ENCODE measurements at places on chromosomes 6 and 20. TPM values are rescaled to one million over a fixed set of nuclear protein-coding genes. Genes with fewer than 3 reads are reported as not detected.

JPH2 gene
- 85.2 TPM for polyA plus RNA-seq

MPIG6B gene
- 0.49 TPM for polyA plus RNA-seq

DNA sequence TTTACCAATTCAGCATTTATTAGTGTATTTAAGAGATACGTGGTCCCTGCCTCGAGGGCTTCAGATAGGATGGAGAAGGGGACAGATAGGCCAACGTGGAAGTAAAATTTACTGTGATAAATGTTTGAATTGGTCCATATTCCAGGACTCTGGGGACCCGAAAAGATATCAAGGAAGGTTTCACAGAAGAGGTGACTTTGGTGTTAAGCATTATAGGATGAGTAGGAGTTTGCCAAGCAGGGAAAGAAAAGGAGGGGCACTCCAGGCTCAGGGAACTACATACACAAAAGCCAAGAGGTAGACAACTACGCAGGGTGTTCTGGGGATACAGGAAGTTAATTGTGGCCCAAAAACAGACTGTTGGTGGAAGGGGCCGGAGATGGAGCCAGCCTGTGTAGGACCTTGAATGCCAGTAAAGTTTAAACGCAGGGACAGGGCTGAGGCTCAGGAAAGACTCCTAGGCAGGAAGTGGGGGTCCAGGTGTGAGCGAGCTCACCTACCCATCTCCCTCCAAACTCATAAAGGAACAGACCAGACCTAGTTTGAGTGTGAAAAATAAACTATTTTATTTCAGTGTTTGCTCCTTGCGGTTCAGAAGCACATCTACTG lies 37.0 kb downstream of the TGM2 start:
- no peak for DNase-seq

GRCh38 chr6:41497994-41498393 lies 48.2 kb upstream of the FOXP4 start:
- DNase-seq: no peak

SHLD1 gene
- 6.5 TPM for polyA plus RNA-seq

DNA sequence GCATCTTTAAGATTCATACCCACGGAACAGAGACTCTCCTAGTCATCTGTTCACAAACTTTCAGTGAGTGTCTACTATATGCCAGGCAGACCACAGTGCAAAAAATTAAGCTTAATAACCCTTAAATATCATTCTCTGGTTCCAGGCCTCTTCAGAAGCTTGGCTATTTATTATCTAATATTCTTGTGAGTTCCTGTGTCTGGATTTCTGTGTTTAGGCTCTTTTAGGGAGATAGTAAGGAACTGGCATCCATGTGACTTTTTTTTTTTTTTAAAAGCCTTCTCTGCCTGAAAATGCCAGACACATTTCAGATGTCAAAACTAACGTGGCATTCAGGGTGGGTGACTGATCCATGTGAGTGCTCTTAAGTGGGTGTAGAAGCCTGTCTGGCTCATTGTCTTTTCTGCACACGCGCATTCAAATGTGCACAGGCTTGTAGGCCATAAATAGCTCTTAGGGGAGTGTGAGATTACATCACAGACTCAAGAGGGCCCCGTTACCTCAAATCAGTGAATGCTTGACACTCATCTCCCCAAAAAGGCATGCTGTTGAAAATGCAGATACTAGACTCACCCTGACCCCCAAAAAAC lies 141.9 kb downstream of the GMPR start:
- DNase-seq: no peak

HLA-DPB1 gene
- polyA plus RNA-seq: 14.9 TPM

SFTA2 gene
- polyA plus RNA-seq: not detected

DNA sequence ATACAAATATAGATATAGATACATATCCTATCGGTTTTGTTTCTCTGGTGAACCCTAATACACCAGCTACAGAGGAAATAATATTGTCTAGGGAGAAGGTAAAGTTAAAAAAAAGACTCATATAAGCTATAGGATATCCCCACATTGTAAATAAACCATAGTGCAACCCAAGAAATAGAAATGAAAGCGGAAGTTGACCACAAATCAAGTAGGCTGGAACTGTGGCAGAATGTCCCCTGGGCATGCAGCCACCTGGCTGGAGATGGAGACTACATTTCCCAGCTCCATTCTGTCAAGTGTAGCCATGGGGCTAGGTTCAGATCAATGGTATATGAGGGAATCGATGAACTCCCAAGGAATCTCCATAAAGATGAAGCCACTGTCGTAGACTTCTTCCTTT lies 70.1 kb upstream of the RPS6KA2 start:
- no peak for DNase-seq

- DNase-seq: peak; percentile 40
Measured at GRCh38 chr6:140070846-140071473, 696.5 kb upstream of the CITED2 start.

GRCh38 chr6:11971154-11971553 lies 41.0 kb upstream of the HIVEP1 start:
- no peak for DNase-seq

- no peak for DNase-seq
Measured at GRCh38 chr20:35575958-35576357, 34.1 kb downstream of the ERGIC3 start.

DNA sequence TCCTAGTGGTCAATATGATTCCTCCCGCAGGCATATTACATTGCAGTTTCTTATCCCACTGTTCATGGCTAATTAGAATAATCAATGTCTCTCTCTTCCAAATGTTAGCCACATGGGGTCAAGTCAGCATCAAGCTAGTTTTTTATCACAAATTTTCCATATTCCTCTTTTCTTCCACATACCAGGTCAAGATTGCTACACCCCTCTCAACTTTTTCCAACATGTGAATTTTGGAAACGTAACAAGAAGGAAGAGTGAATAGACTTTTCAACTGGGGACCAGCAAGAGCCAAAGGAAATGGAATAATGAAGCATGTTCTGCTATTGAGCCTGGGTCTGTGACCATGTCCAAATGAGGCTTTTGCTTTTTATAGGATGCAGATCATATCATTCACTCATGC lies 65.1 kb downstream of the SOD2 start:
- DNase-seq: peak; percentile 65

C20orf202 gene
- polyA plus RNA-seq: 0.55 TPM

SIRPB1 gene
- 3.0 TPM for polyA plus RNA-seq

- DNase-seq: no peak
Measured at GRCh38 chr20:19964289-19965265, 52.6 kb upstream of the NAA20 start.

RIPOR3 gene
- 10.5 TPM for polyA plus RNA-seq

DNA sequence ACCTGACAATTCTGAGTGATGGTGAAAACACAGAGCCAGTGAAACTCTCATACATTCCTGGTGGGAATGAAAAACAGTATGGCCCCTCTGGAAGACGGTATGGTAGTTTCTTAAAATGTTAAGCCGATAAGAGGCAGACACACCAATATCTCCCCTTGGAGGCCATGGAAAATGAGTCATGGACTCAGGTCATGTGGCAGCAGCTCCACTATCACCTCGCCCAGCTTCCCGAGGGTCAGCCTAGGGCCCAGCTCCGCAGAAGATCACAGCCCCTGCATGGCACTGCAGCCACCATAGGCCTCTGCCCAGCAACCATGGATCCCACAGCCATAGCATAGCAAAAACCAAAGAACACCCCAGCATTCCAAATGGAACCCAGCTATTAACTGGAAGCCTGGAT lies 21.4 kb downstream of the BPIFA1 start:
- no peak for DNase-seq

GSTA1 gene
- polyA plus RNA-seq: not detected

MTRF1L gene
- polyA plus RNA-seq: 25.0 TPM

GRCh38 chr6:141097471-141097870 lies 1035.3 kb upstream of the GJE1 start:
- no peak for DNase-seq

DNA sequence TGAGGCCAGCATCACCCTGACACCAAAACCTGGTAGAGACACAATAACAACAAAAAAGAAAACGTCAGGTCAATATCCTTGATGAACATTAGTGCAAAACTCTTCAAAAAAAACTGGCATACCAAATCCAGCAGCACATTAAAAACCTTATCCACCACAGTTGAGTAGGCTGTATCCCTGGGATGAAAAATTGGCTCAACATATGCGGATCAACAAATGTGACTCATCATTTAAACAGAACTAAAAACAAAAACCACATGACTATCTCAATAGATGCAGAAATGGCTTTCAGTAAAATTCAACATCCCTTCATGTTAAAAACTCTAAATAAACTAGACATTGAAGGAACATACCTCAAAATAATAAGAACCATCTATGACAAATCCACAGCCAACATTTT lies 59.6 kb upstream of the PHIP start:
- no peak for DNase-seq

IP6K3 gene
- polyA plus RNA-seq: 12.5 TPM

SYNDIG1 gene
- 4.2 TPM for polyA plus RNA-seq

DNA sequence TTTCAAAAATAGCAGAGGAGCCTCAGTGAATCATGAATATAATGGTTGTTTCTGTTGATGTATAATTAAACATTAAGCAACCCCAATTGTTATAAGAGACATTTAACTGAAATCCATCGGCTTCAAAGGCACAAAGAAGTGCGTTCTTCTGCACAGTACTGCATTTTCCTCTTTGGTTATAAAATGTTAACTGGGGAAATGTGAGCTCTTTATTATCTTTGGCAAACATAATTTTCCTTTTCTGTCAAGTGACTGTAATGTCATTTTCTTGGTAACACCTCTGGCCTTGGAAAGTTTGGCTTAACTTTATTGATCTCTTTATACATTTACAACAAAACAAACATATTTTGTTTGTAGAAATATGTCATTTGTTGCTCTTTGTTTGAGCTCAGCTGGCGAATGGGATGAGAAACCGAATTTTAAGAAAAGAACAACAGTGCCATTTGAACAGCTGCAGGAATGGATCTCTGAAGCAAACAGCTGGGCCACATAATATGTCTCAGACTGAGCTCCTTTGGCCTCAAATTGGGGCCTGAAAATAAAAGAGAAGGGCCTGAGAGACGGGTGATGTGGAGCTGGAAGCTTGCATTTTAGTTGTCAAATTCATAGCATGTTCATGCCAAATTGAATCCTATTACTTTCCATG lies 427.0 kb upstream of the SPTLC3 start:
- DNase-seq: peak; percentile 53

DNA sequence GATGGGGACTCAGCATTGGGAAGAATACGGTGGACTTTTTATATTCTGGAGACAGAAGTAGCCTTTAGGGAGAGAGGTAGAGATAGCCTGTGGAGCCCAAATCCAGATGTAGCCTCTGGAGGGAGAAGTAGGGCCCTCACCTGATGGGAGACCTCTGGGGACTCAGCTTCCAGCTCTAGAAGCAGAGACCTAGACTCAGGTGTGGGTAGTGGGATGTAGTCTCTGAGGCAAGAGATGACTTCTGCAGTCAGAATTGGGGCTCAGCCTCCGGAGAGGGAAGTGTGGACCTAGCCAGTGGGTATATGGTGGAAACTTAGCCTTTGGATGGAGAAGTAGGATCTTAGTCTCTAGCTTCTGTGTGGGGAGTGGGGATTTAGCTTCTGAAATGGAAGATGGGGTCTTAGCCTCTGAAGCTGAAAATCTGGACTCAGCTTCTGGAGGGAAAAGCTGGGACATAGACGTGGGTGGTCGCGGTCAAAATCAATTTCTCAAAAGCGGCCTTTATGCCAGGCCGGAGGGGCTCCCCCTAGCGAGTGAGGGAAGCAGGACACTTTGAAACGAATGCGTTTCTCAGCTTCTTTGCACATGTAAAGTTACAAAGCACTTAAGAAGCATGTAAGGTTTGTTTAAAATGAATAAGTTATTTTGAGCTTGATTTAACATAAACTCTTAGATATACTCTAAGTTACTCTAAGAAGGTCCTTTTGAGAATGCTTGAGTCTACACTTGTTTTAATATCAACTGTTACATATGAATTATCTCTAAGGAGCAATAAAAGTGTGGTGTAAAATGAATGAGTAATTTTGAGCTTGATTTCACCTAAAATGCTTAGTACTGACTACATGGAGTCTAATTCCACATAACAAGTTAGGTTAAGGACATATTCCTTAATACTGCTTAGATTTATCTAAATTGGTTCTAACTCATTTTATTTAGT lies 12.9 kb upstream of the ZNF343 start:
- DNase-seq: peak; percentile 16

CYP21A2 gene
- 1.1 TPM for polyA plus RNA-seq

GRCh38 chr6:21001736-21002135 lies 467.5 kb downstream of the CDKAL1 start:
- no peak for DNase-seq

DNA sequence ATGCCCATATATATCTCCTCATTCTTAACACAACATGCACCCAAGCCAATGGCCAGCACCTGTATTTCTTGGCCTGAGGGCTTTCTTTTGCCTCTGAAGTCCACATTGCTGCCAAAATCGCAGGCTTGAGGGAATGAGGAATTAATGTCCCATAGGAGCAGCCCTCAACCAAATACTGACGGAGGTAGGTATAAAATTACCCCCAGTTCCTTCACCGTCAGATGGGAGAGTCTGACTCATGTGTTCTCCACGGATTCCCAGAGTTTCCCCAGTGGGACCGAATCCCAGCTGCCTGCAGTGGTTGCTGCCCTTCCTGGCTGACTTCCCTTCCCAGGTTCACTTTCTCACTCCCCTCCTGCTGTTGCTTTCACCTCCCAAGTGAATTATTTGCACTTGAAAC lies 602.2 kb upstream of the NOX3 start:
- no peak for DNase-seq

TPBG gene
- 17.2 TPM for polyA plus RNA-seq

ADA gene
- 7.0 TPM for polyA plus RNA-seq

FERMT1 gene
- 5.5 TPM for polyA plus RNA-seq

DNA sequence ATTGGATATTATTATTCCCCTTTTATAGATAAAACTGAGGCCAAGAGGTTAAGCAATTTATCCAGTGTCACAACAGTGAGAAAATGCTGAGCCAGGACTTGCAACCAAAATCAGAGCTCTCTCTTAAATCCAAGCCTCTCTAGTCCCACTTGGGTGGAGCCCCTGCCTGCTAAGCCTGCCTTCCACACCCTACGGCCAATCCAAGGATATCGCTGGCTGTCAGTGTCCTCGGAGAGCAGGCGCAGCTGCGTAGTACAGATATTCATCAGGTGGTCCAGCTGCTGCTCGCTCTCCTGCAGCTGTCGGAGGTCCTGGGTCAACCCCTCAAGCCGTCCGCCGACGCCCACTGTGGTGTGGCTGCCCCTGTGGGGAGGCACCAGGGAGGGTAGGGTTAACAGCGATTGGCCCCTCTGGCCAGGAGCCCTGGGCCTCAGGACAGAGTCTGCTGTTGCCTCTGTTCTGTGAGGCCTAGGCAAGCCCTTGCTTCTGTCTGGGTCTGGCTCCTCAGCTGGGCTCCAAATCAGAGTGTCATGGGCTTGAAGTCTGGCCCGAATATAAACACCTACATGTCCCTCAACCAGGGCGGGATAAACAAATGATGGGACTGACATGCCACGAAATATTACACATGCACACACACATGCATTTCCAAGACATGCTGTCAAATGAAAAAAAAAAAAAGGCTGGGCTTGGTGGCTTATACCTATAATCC lies 3.9 kb upstream of the NECAB3 start:
- peak; percentile 72 for DNase-seq

DNA sequence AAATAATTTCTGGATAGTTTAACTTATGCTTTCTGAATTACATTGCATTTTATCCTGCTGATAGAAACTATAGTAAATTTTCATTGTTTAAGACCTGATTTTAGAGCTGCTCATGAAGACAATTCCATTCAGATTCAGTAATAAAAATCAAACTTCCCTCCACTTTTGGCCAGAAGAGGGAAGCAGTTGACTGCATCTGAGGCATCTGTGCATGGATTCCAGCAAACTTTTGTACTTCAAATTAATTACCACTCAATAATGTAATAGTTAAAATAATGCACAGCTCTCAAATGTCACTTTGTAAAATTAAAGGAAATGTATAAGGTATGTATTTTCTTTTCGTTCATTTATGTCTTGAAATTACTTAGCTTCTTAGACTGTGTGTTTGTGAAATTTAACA lies 64.2 kb upstream of the SLC35B3 start:
- no peak for DNase-seq

DBNDD2 gene
- polyA plus RNA-seq: 28.7 TPM
